ENCODE measurements at places on chromosomes 4 and X. TPM values are rescaled to one million over a fixed set of nuclear protein-coding genes. Genes with fewer than 3 reads are reported as not detected.

GNL3L gene
- 36.6 TPM for total RNA-seq

RNF128 gene
- total RNA-seq, result 37.5 TPM

RPS6KA6 gene
- 13.7 TPM for total RNA-seq

CPZ gene
- total RNA-seq, result not detected

SMARCA1 gene
- 16.1 TPM for total RNA-seq

GASK1B gene
- total RNA-seq, result 16.8 TPM

DNA sequence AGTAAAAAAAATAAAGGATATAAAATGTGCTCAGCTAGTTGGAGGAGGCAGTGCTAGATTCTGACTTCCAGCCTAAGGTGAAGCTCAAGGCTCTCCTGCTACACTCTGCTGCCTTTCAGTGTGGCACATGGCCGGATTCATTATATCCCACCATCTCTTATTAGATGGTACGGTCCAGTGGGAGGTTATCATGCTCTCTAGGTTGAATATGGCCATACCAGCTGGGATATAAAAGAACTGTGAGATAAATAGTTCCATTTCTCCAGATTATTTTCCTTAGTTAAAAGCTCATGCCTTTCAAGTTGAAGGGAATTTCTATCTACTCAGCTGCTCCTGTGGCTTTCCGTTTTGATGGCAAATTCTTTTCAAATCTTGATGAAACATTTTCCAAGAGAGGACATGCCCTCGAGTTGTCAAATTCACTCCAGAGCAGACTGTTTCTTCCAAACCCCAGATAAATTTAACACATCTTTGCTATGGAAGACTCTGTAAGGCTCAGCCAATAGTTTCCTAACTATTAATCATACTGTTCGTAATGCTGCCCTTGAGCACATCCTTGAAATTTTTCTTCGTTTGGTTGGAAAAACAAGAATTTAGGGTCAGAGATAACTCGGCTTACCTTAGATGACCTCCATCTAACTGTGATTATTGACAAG is 2.2 kb upstream of the MGARP start:
- DNase-seq, result no peak

DNA sequence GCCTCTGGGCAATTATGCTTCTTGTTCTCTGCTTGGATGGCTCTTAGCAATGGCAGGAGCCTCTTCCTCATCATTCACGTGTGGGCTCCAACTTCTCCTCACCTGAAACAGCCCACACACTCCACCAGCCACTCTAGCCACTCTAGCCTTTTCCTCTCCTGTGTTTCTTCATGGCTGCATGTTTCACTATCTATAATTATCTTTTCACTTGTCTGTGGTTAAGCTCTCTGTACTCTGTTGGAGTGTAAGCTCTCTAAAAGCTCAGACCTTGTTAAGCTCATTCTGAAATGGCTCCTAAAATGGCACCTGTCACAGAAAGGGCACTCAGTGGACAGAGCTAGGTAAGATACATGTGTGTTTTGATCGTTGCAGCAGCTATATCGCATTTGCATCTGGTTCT is 80.0 kb downstream of the SH3KBP1 start:
- no peak for DNase-seq

DNA sequence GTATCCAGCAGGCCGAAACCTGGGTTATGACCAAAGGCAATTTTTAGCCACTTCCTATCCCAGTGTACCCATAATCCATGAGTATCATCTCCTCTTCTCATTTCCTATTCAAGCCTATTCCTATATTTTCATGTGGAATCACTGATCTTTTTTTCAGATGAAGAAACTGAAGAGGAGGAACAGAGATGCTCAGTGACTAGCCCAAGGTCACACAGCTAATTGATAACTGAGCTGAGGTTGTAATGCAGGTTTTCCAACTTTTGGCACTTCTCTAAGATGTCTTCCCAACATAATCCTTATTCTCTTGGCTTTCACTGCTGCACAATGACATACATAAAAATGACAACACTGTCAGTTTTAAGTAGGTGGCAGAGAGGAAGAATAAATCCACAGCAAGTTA is 15.3 kb downstream of the GRIA3 start:
- DNase-seq, result no peak

DNA sequence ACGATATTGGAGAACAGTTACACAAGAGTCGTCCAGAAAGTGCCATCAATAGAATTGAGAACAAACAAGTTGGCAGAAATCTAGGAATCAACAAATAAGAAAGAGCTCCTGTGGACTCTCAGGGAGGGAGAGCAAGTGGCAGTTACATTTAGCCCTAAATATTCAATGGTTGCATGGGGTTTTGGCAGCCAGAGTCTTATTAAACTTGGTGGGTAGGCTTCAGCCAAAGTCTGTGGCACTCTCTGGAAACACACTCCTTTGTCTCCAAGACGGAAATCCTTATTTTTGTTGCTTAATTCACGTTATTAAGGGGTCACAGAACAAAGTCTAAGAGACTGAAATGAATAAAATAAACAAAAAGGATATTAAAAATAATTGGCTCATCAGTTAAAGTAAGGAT is 742.2 kb upstream of the ATOH1 start:
- no peak for DNase-seq

- DNase-seq, result no peak
Measured at GRCh38 chrX:41781500-41781899, 57.5 kb downstream of the GPR82 start.

DNA sequence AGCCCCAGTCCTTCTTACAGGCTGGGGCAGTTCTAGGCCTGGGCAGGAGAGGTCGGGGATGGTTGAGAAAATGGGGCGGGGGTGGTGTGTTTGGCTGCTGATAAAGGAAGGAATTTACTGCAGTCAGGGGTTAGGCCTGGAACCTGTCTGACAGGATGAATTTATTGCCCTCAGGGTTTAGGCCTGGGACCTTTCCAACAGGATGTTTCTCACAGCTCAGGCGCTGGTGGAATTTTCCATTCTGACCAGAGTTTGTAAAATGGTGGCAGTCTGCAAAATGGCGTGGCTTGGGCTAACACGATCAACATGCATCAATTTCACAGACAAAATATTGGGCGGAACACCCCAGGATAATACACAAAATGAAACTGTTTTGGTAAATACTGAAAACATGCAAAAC is 83.5 kb upstream of the SPIN4 start:
- DNase-seq, result peak; percentile 55

GRCh38 chr4:150782311-150782710 is 200.4 kb downstream of the MAB21L2 start:
- DNase-seq, result no peak

GRCh38 chrX:39895218-39896110 is 202.3 kb downstream of the BCOR start:
- peak; percentile 29 for DNase-seq

DNA sequence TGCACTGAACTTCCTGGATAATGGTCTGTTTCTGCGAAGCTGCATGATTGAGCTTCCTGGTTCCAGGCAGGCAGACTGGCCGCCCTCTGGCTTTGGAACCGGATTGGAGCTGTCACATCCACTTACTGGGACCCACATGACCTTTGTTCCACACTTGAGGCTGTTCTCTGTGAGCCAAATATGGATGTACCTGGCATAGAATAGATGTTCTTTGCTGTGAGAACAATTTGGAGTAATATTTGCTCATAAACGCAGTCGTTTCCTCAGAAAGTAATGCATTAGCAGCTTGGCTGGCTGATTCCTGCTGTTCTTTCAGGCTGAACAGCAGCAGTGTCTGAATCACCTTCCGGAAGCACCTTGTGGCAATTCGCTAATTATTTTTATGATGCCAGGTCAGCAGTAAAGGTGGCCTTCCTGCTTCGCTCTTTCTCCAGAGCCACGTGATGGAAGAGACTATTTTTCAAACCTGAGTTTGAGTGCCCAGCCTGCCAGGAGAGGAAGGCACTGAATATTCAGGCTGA is 78.1 kb upstream of the BOD1L1 start:
- peak; percentile 61 for DNase-seq

DNA sequence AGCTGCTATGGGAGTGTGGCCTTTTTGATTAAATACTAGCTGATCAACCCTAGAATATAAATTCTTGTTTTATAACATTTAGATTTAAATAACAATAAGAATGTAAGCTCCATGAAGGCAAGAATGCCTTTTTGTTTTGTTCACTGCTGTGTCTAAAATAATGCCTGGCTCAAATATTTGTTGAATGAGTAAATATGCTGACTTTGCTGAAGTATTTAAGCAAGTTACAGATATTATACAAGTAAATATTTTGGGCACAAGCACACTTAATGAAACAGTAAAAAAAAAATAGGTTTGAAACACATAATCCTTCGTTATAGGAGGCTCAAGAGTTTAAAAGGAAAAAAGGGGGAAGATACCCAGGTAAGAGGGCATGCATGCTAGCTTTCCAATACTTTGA is 24.1 kb downstream of the FABP2 start:
- DNase-seq, result no peak

GRCh38 chr4:7389719-7390118 is 45.0 kb downstream of the PSAPL1 start:
- peak; percentile 2 for DNase-seq

GRCh38 chrX:56783450-56783831 is 54.4 kb downstream of the NBDY start:
- DNase-seq, result peak; percentile 87

- no peak for DNase-seq
Measured at GRCh38 chr4:108834835-108835384, 72.1 kb upstream of the ETNPPL start.

DNA sequence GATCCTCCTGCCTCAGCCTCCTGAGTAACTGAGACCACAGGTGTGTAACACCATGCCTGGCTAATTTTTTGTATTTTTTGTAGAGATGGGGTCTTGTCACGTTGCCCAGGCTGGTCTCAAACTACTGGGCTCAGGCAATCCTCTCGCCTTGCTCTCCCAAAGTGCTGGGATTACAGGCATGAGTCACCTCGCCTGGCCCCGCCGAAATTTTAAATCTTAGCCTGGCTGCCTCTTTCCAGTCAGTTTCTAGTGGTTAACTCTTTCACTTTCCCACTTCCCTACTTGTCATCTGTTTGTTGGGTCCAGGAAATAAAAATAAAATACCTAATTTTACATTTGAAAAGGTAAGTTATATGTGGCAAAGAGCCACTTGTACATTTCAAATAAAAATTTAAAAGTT is 62.4 kb downstream of the TMEM165 start:
- no peak for DNase-seq

GRCh38 chrX:108271397-108271787 is 166.8 kb downstream of the COL4A6 start:
- DNase-seq, result no peak

DNA sequence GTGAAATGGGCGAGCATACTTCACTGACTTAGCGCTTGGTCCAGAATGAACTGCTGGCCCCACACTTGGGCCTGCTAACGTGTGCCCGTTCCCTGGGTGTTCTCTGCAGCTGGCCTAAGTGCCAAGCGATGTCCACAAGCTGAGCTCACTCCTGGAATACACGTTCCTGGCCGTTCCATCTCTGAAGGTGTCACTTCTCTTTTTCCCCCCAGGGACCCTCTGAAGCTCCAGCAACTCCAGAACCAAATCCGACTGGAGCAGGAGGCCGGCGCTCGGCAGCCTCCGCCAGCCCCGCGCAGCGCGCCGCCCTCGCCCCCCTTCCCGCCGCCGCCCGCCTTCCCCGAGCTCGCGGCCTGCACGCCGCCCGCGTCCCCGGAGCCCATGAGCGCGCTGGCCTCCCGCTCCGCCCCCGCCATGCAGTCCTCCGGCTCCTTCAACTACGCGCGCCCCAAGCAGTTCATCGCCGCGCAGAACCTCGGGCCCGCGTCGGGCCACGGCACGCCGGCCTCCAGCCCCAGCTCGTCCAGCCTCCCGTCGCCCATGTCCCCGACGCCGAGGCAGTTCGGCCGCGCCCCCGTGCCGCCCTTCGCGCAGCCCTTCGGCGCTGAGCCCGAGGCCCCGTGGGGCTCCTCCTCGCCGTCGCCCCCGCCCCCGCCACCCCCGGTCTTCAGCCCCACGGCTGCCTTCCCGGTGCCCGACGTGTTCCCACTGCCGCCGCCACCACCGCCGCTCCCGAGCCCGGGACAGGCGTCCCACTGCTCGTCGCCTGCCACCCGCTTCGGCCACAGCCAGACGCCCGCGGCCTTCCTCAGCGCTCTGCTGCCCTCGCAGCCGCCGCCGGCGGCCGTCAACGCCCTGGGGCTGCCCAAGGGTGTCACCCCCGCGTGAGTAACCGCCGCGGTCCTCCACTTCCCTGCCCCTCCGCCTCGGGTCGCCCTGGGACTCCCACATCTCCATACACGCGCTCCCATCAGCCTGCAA is 132.3 kb downstream of the CBR4 start:
- DNase-seq, result no peak

DNA sequence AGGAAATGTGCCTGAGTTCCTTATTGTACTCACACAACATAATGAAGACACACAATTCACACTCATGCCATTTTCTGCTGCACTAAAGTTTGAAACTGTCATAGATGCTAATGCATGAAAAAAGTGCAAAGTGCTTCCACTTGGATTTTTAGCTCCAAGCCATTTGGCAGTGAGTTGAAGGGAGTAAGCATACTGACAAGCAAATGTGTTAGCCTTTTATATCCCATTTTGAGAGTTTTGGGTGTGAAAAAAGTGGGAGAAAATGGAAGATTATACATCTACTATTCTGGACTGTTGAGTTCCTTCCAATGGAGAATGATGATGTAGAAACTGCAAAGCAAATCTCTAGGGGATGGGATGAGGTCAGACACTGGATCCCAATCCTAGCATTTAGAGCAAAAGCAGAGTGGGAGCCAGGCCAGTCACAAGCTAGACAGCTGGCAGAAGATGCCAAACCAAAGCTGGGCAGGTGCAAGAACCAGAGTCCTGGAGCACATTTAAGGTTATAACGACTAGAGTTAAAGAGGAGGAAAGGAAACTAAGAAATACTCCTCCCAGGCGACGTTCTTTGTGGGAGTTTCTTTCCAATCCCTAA is 216.8 kb downstream of the FBXO8 start:
- DNase-seq, result no peak

GRCh38 chr4:137531986-137532868 is at the start of gene PCDH18:
TSS of gene PCDH18 (minus strand) at chr4:137532494. CDS start at chr4:137532088, 406 bp downstream.
- peak; percentile 74 for DNase-seq

- DNase-seq, result no peak
Measured at GRCh38 chrX:30806187-30806728, 82.8 kb downstream of the TAB3 start.

DNA sequence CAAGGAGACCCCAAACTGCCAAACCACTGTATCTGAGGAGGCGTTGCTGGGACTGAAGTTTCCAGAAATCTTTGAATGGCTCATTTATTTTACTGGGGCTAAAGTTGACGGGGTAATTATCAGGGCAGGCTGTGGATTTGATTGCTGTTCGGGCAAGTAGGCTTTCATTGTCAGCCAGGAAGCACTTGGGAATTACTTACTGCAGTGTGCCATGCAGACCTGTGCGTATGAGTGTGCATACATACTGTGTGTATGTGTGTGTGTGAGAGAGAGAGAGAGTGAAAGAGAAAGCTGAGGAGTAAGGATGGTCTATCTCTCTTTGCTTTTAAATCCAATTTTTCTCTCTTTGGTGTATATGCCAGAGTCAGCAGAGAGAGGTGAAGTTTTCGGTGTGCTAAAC is 122.7 kb downstream of the NPNT start:
- DNase-seq, result no peak

- DNase-seq, result no peak
Measured at GRCh38 chr4:94357624-94358023, 15.0 kb upstream of the HPGDS start.

- no peak for DNase-seq
Measured at GRCh38 chrX:30649859-30650258, 3.4 kb upstream of the GK start.
